ENCODE measurements at places on chromosomes 7 and 10.

DNA sequence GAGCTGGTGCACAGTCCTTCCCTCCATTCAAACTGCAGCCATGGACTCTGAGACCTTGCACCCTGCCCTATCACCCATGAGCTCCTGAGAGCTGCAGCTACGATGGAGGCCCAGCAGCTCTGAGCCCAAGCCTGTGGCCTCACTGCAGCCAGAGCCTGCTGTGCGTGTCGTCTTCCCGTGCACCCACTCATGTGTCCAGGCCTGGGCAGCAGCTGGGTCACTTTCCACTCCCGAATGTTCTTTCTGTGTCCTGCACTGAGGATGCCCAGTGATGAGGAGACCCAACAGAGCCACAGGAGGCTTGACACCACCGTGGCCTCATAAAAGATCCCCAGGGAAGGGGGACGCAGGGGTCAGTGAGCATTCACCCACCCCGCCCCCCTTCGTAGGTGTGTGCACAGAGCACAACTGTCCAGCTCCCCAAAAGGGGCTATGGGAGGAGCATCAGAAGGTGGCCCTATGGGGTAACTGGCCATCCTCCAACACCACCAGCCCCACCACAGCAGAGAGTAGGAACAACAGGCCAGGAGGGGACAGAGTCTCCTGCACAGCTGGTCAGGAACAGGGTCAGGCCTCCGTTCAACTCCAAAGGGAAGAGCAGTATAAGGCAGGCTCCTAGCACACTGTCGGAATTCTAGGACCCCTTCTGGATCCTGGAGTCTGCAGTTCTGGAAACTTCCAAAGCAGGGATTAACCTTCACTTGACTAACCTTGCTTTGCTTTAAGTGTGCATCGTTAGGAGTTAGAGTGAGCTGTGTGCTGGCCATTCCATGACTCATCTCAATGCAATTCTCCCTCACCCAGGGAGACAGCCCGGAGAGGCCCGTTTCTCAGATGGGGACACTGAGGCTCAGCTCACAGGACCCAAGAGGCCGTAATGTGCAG is 52.6 kb downstream of the RASGEF1A start:
- peak; percentile 39 for DNase-seq

GRCh38 chr10:133326745-133327650 is 9.7 kb downstream of the CALY start:
- DNase-seq: peak; percentile 42

GRCh38 chr10:44913350-44914081 is 2.4 kb downstream of the TMEM72 start:
- no peak for DNase-seq

- no peak for DNase-seq
These were observed 78.1 kb downstream of the USP6NL start for GRCh38 chr10:11533328-11533781.

DNA sequence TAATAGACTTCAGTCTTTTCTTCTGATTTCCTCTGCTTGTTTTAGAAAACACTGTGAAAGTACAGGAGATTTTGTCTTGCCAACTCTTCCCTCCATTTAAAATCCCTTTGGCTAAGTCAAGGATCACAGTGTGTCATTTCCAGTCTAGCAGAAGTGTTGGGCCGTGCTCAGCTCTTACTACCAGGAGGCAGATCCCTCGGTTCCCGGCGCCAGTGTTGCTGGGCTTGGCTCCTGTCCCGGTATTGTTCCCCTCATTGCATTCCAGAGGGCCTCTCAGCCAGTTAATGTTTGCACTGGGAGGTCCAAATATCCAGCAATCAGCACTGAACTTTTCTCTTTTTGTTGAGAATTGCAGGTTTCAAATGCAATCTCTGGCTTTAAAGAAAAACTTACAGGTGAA is 612.1 kb upstream of the MGMT start:
- DNase-seq: peak; percentile 30

DNA sequence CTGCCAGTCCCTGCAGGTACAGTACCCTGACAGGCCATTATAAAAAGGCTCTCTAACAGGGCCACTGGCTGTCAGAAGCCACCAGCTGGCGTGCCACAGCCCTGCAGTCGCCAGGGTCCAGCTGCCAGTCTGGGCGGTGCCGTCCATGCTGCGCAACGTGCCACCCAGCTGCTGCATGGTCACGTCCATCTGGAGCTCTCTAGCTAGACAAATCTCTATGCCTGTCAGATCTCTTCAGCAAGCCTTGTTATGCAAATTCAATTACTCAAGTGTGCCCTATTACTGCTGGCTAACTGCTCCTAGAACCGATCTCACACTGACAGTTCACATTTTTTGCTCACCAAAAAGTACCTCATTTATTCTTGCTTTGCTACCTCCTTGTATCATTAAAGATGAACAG is 75.9 kb downstream of the HIBADH start:
- no peak for DNase-seq

GRCh38 chr10:113438652-113439051 is 114.2 kb upstream of the HABP2 start:
- DNase-seq: peak; percentile 8

GRCh38 chr7:138295049-138295637 is 164.9 kb upstream of the TRIM24 start:
- DNase-seq: no peak

GRCh38 chr10:88108115-88108610 is 244.7 kb downstream of the PTEN start:
- DNase-seq: no peak

DNA sequence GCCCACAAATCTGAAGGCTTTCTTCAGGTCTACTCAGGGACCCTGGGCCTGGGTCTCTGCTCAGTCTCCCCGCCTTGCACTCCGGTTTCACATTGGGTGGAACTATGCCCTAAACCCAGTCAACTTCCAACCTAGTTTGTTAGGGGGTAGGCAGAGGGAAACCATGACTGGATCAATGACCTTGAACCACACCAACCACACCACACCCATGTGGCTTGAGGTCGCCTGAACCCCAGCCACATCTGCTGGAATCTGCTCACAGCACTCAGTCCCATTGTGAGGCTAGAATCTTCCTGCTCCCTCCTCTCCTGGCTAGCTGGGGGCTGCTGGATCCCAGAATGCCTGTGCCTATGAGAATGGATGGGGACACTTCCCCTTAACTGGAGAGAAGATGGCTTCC is 17.9 kb downstream of the RFC2 start:
- DNase-seq: no peak

DNA sequence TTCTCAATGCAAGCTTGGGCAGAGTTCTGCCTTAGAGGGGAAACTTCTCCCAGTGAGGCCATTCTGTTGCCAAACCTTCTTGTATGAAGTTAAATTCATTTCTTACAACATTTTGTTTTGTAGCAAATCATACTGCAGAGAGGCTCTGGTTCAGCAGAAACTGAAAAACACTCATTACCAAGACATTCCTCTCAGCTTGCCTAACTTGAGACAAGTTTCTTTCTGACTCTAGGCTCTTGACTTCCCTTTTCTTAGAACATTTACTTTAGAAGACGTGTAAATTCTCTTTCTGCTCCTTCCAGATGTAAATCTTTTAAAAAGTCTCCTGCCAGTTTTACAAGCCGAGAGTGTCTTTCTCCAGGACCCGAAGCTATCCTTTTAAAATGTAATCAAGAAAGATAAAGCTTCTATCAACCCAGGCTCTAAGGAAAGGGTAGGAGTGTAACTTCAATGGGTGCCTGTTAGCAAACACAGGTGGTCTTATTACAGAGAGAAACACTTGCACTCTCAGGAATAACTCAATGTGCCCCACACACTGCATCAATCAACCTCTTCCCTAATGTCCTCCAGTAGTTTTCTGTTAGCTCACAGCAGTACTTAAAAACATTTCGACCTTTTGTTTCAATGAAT is 80.5 kb upstream of the TAS2R16 start:
- no peak for DNase-seq

DNA sequence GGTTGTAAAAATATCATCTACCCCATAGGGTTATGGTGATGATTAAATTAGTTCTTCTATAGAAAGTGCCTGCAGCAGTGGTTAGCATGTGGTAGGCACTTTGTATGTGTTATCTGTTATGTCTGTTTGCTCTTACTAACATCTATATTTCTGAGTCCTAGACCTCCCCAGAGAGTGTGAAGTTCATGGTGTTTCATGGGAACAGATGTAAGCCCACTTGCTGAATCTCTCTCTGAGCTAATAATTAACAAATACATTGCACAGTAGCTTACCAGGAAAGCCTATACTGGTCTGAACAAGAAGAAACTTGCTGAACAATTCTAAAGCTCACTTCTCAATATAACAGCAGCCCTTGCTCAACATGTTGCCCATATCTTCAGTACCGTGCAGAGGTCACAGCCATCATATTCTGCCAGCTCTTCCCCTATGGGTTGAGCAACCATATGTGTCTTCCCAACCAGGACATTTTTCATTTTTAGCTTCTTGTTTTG is 100.1 kb downstream of the NPSR1 start:
- no peak for DNase-seq

DNA sequence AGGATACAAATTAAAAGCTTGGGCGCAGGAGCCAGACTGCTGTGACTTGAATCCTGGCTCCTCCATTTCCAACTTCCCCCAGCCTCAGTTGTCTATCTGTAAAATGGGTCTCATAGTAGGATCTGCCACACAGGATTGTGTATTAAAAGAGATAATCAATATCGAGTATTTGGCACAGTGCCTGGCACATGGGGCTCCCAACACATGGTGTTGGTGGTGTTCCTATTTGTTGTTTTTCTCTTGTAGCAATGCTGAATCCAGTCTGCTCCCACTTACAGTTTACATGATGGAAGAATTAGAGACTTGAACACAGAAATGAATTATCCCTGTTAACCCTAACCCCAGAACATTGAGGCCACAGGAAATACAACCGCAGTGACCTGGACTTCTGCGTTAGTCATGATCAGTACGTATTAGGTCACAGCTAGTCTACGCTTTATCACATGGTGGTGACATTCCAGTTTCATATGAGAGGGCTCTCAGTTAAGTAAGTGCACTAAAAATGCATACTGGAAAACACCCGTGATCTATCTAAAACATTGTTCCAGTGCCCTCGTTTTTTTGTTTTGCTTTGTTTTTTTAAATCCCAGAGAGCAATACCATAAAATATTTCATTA is 169.5 kb upstream of the KLF14 start:
- peak; percentile 98 for DNase-seq

DNA sequence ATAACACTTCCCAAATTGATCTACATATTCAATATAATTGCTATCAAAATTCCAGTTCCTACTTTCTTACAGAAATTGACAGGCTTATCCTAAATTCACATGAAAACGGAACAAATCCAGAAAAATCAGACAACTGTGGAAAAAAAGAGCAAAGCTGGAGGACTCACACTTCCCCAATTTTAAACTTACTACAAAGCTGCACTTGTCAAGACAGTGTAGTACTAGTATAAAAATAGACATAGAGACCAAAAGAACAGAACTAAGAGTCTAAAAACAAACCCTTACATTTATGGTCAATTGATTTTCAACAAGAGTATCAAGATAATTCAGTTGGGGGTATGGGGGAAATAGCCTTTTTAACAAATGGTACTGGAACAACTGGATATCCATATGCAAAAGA is 27.5 kb downstream of the LMBR1 start:
- no peak for DNase-seq

DNA sequence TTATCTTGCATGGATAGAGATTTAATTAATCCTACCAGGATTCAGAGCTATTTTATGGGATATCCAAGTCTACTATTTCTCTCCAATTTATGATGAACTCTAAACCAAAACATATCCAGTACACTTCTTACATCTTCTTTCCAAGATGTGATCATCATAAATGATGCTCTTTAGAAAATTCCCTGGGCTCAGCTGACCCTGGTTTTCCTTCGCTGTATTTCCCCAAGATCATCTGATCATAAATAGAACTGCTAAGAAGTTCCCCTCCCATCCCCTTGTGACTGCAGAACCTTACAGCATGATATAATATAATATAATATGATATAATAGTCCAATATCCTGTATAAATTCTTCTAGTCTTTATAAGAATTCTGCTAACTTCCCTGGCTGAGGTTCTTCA is 114.6 kb upstream of the LYZL2 start:
- no peak for DNase-seq

DNA sequence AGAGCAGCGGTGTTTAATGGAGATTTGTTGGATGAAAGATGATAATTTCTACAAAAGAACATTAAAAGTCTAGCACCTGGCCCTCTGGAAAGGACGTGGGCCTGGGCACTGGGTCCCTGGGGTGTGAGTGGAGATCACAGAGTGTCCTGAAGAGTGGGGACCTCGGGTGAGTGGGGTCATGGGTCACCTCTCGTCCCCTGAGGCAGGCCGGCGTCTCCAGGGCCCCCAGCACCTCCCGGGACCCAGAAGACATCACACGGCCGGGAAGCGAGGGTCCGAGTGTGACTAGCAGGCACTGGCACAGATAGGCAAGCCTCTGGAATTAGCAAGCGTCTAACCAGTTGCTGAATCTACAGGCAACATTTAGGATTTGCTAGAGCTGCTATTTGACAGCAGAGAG is 257.2 kb downstream of the MAD1L1 start:
- DNase-seq: no peak

DNA sequence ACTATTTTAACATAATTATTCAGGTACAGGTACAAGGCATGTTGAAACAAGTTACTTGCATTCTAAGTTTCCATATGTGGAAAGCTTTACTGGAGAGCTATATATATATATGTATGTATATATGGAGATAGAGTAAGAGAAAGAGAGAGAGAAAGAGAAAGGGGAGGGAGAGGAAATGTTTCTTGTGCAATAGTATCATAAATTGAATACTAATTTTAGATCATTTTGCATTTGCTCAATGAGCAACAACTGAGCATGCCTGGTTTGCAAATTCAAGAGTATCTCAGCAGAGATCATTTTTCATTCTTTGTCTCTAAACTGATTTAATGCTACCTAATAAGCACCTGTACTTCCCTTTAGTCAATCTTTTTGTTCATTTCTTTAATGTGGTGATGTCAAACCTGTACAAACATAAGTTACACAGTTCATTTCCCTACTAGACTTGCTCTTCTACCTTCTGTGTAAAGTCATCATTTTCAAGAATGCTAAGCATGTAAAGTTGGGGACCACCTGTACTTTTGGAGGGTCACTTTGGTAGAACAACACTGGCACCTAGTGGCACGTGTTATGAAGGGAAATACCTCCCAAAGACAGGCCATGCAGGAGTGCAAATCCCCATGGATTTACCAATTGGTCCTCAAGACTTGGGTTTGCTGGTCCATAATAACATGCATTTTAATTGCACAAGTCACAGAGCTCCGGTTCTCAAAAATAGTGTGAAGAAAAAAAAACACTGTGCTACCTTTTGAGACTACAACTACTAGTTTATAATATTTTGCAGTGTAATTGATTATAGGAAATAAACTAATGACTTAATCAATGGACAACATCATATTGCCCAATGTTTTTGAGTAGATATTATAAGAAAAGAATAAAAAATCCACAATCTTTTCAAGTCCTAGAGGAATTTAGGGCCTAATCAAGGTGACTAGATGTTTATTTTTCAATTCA is 431.2 kb upstream of the IGFBP3 start:
- peak; percentile 40 for DNase-seq

GRCh38 chr7:129538790-129539189 is 36.5 kb downstream of the SMKR1 start:
- no peak for DNase-seq

DNA sequence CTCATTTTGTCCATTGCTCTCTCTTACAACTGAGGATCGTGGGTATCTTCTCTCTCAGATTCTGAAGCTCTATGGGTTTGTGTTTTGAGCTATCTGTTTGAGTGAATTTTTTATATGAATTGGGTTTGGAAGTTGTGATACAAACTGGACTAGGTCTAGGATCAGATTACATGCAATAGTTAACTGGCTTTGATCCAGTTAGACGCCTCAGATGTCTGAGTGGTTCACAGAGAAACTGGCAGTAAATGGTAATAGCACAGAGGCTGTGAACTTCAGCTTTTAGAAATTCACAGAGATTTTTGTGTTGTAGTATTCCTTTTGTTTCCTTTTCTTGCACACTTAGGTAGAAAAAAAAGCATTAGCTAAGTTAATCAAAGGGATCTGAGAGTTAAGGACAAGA is 12.7 kb upstream of the DNMBP start:
- DNase-seq: peak; percentile 33

Measured in astrocyte (in vitro differentiated cells and primary cell).